Stimulated activated CD8-positive, alpha-beta memory T cell treated with anti-CD3 and anti-CD28 coated beads, Interleukin-15, amount 100 ng/mL, for 1 hour (primary cell): ENCODE measurements at places on chromosomes 4 and X.

DNA sequence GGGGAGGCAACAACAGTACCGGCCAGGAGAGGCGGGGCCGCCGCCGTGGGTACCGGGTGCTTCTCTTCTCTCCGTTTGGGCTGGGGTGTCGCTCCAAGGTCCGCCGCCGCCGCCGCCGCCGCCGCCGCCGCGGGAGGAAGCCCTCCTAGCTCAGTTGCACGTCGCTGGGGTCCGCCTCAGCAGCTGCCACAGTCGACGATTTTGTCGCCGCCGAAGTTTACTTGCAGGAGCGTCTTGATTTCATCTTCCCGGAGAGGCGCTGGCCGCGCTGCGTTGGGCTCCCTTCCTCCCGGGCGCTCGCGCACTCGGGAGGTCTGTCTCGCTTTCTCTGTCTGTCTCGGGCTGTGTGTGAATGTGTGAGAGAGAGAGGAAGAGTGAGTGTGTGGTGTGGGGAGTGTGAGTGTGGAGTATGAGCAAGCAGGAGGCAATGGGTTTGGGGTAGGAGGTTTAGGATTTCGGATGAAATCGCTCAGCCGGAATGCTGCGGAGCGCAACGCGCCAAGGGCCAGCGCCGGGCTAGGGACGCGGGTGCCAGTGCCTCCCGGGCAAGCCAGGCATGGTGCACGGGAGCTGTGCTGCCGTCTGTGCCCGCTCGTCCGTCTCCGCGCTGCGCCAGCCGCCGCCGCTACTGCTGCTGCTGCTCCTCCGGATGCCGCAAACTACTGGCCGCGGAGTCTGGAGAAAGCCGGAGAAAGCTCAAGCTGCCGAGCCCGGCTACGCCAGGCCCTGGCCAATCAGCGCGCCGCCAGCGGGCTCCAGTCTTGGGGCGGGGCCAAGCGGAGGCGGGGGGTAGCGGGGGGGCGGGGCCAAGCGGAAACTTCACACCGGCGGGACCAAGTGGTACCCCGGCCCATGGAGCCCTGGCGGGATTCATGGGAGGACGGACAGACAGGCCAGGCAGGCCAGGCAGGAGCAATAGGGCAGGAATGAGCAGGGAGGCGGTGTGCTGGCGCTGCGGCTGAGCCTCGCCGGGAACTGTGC, at the start of gene PCDH19:
Gene PCDH19 (minus strand): TSS at position 664 of the 981 bp plus-strand sequence. CDS start 1,676 bp downstream, outside the sequence.
- no peak for DNase-seq

- DNase-seq: no peak
Measured at GRCh38 chrX:132127743-132128142, at the start of gene FRMD7. Gene FRMD7, minus strand, starts transcription at chrX:132128020. Its CDS starts 176 bp downstream, at chrX:132127844.

- no peak for DNase-seq
Measured at GRCh38 chr4:111999801-112000200, 145.5 kb upstream of the FAM241A start.

GRCh38 chr4:8267077-8267476, 2.5 kb upstream of the HTRA3 start:
- DNase-seq: no peak

DNA sequence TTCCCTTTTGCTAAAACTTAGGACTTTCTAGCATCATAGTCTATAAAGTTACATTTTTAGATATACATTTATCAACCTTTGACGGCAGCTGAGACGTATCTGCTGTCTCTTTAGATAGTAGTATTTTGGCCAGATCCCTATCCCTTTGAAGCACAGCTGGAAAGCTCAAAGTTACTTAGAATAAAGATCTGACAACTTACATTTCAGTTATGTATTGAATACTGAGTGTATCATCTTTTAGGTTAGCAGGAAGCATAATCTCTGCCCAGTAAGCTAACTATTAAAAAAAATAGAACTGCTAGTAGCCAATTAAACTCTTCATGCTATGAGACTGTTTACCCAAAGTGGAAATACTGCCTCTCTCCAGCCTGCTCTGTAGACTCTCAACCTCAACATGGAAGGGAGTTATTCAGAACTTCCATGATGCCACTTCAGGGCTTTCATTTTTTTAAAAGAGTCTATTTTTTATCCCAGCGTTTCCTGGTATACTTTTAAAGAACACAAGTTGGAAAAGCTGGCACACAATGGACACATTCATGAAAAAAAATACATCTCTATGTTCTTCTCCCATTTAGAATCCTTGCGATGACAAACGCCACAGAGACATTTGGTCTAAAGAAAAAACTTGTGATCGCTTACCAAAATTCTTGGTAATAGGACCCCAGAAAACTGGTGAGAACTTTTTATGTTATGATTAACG, 126.3 kb downstream of the PRSS12 start:
- no peak for DNase-seq

- DNase-seq: no peak
Measured at GRCh38 chr4:15131551-15131950, 129.3 kb downstream of the CPEB2 start.

- no peak for DNase-seq
Measured at GRCh38 chr4:181350615-181351415, 892.4 kb upstream of the TENM3 start.

DNA sequence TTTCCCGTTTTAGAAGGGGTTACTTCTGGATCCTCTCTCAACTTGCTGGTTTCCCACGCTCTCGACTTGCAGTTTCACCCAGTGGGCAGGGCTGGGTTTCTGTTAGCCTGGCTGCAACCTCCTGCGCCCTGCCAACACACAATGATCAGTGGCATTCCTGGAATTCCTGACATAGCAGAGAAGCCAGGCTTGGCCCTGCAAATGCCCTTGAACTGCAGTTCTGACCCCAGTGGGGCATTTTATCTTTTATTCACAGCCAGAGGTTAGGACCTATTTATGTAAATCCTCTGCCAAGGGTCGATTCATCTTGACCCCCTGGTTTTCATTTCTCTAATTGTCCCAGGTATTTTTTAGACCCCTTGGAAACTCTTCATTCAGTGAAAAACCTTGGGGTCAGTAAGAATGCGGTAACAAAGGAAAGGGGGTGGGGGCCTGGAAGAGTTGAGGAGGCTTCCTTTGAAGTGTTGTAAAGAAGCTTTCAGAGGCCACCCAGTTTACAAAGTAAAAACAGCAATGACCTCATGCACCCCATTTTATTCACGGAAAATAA, 217.6 kb downstream of the ZNF674 start:
- DNase-seq: no peak

DNA sequence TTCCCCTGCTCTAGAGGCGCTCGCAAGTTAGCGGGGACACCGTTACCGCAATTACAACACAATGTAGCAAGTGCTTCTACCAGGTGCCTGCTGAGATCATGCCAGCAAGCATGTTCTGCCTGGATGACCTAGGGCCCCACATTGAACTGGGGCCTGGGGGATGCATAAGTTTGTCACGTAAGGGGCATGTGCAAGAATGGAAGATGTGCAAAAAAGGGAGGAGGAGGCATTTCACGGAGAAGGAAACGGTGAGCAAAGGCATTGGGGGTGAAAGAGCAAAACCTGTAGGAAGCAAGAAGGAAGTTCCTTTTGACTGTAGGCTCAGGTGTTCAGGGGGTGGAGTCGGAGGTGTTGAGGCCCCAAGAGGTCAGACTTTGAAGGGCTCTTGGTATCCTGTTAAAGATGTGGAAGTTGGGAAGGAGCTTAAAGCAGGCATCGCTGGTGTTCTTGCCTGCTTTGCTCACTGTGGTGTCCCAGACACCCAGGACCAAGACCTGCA, 602 bp upstream of the SCARB2 start:
- no peak for DNase-seq

- DNase-seq: no peak
Measured at GRCh38 chrX:19334945-19335626, 8.6 kb upstream of the PDHA1 start.

DNA sequence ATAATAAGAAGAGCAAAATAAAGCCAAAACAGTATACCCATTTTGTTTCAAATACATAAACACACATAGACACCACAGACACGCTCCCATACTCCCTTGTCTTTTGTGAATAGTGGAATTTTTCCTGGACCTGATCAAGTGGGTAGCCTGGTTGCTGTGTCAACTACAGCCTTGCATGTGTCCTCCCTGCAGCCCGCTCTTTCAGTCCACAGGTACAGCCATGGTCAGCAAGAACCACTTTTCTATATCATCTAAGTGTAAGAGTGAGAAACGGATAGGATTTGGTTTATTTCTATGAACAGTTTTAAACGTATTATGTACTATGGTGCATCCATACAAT, 9.8 kb downstream of the PWWP3B start:
- DNase-seq: no peak

GRCh38 chr4:41820473-41820872, 71.9 kb upstream of the PHOX2B start:
- DNase-seq: no peak

DNA sequence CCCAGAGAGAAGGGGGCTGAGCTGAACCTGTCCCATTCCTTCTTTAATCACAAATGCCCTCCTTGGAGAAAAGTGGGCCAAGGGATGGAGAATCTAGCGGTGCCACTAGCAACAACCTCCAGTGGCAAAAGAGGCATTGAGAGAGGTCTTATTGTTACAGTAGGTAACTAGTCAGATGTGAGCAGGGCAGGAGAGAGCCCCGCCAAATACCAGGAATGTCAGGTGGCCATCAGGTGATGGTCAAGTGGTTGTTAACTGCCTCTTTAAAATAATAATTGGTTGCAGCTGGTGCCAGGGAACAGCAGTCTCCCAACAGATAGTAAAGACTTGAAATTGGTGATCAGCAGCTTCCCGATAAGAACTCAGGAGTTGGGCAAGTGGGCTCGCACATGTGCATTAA, 116.1 kb downstream of the EVC2 start:
- DNase-seq: no peak

- DNase-seq: no peak
Measured at GRCh38 chrX:20140420-20140819, 1.2 kb downstream of the EIF1AX start.

DNA sequence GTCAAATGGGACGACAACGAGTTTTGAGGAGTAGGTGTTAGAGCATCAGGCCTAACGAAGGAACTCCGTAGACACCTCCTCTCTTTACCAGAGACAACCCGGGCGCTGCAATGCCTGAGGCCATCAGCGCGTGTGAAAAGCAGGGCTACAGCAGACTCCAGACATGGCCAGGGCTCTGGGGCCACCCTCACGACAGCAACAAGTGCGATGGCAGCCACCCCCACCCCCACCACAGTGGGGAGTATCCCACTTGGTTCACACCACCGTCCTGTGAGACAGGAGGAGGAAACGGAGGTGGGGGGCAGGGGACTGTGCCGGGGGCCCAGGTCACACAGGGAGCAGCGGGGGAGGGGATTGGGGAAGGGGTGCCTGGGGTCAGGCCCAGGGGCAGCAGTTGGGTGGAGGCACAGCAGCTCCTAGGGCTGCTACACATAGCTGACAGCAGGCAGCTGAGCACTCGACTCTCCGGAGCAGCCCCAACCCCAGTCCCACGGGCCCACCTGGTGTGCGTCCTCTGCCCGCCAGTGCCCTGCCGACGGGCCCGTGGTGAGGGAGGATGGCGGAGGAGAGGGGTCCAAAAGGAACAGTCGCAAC, 8.5 kb downstream of the LRPAP1 start:
- no peak for DNase-seq

DNA sequence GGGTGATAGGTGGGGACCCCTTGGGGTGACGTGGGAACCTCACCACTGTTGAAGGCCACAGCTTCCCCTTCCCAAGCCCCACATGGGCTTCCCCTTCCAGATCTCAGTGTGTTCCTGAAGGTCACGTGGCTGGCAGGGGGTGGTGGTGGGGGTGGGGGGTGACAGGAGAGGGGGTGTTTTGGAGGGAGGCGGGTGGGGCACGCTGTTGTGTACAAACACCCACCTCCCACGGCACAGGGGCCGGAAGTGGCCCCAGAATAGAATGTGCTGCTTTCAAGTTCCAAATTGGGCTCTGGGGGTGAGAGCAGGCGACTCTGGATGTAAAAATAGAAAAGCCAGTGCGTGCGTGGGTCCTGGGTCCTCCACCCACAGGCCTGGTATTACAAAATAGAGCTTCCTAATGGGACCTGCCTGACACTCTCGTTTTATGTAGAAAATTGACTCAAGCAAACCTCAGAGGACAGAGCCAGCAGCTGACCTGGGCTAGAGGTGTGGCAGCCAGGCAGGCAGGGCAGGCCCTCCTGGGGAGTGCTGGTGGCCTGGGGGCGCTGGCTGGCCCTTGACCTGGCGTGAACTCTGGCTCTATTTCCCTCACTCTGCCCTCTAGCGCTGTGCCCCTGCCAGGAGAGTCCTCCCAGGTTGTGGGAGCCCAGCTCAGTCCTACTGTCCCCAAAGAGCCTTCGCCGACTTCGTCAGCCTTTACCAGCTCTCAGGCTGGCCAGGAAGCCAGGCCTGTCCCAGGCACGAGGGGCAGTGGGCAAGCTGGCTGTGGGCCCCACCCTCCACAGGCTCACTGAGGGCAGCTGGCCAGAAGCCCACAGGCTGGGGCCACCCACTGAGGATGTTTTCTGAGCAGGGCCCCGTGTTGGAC, 5.4 kb upstream of the SH3BP2 start:
- no peak for DNase-seq

- no peak for DNase-seq
Measured at GRCh38 chr4:25377572-25378436, 741 bp downstream of the ANAPC4 start.

DNA sequence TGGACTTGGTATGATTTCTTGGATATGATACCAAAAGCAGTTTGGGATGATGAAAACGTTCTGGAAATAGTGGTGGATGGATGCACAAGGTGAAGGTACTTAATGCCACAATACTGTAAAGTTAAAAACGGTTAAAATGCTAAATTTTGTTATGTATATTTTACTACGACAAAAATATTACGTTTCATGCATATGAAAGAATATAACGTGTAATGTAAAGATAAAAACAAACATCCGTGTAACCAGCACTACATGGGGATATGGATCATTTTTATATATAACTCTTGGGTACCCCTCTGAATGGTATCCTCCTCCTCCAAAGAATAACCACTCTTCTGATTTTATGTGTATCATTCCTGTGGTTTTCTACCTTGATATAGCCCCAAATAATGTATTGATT, 862 bp upstream of the CENPU start:
- DNase-seq: no peak

DNA sequence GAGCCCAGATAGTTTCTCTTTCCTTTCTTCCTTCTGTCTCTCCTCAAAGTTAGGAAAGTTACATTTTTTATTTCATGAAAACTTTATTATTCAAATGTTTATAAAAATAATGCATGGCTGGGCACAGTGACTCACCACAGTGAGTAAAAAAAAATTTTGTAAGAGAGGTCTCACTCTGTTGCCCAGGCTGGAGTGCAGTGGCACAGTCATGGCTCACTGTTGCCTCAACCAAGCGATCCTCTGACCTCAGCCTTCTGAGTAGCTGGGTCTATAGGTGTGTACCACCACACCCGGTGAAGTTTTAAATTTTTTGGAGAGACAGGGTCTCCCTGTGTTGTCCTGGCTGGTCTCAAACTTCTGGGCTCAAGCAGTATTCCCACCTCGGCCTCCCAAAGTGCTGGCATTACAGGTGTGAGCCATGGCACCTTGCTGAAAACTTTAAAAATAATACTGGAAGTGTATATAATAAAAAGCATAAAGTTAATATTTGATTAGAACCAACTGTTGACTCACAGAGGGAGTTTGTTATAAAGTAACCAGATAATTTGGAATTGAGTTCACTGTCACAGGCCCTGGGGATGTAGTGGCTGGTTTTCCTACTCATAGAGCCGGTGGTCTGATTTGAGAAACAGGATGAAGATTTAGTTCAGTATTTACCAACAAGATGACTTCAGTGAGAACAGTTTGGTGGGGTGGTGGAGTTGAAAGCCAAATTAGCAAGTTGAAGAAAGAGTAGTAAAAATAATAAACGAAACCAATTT, 18.0 kb downstream of the CMC4 start:
- no peak for DNase-seq
